ENCODE measurements at places on chromosomes 6 and 20.

- DNase-seq, result no peak
These were observed 7.8 kb downstream of the TEAD3 start for GRCh38 chr6:35489066-35489465.

DNA sequence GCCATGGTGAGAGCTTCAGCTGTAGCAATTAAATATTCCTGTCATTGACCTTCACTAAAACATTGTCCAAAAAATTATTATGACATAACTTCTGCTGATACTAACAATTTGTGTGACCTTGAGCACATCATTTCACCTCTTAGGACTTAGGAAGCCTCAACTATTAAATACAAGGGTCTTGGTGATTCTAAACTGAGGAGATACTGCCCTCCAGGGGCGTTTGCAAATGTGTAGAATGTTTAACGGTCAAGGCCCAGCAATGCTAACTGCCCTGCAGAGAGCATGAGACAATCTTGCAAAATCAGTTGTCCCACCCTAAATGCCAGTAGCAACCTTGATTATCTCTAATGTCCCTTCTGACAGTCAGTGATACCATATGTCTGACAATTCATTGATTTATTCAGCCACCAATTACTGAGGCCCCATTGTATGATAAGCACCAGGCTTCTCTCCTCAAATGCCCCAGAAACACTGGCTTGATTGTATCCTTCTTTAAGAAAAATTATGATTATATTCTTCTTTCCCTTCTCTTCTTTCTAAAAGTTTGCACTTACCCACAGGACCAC lies 284.1 kb upstream of the PLN start:
- DNase-seq, result no peak

GRCh38 chr20:15949391-15949790 lies 623.9 kb downstream of the KIF16B start:
- no peak for DNase-seq

- no peak for DNase-seq
These were observed 114.4 kb downstream of the FOXC1 start for GRCh38 chr6:1724124-1724523.

- no peak for DNase-seq
These were observed 11.2 kb upstream of the RANBP9 start for GRCh38 chr6:13722880-13723279.

GRCh38 chr6:23176883-23177282 lies 607.5 kb downstream of the HDGFL1 start:
- DNase-seq, result no peak

DNA sequence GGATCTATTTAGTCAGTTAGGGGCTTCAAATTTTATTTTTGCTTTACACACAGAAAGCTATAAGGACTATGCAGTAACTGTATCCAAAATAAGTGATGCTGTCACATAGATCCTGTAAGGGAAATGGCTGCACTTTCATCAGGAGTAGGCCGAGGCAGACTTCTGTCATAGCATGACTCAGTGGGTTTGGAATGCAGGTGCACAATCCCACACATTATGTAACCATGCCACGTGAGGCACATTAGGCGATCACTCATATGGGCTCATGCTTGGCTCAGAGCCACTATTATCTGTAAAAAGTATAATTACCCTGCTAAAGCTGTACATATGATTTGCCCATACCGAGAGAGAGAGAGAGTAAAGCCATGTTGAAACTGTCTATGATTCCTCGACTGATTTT lies 1189.4 kb upstream of the EYS start:
- DNase-seq, result no peak

- DNase-seq, result no peak
These were observed 414.9 kb downstream of the KIF16B start for GRCh38 chr20:16158090-16158975.

Measured in stimulated activated CD4-positive, alpha-beta T cell treated with anti-CD3 and anti-CD28 coated beads, Interleukin-4, amount 100 ng/mL, for 4 hours (primary cell).